ENCODE measurements at places on chromosomes 12 and 14. TPM values are rescaled to one million over a fixed set of nuclear protein-coding genes. Genes with fewer than 3 reads are reported as not detected.

DNA sequence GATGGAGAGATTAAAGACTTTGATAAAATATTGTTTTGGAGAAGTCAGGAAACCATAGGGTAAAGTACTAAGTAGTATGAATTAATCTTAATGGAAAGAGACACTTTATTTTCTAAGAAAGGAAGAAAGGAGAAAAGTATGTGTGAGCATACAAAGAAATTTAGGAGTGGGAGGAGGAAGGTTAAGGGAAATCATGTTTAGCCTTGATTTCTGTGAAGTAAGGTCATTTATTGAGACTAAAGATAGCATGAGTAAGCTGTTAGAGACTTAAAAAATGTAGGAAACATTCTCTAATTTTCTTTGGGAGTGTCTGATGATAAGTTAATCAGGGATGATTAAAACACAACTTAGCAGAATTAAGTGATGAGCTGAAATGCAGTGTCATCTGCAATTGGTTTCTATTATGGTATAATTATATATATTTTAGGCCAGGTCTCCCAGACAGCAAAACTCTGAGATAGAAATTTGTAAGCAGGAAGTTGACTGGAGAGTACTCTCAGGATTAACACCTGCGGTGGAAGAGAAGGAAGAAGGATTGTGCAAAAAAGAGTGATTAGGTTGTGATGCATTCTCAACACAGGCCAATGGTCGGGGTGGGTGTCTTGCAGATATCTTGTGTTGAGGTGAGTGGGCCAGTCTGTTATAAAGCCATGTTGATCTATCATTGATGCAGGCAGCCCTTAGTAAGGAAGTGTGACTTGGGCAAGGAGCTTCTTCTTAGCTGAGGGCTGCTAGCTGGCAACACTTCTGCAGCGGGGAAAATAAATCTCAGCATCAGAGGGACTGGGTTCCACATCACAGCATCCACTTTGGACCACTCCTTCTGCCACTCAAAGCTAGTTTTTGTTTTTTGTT, 256.2 kb downstream of the AEBP2 start:
- DNase-seq, result no peak

TAPBPL gene
- 25.6 TPM for total RNA-seq

- DNase-seq, result no peak
Observed at GRCh38 chr12:67431411-67432020, 162.4 kb downstream of the CAND1 start.

EMP1 gene
- total RNA-seq, result 3,093 TPM

- no peak for DNase-seq
Observed at GRCh38 chr12:115710104-115710564, 567.4 kb downstream of the MED13L start.

- DNase-seq, result no peak
Observed at GRCh38 chr12:6759741-6760140, 6.4 kb upstream of the PTMS start.

GRCh38 chr14:72714871-72715214, 179.1 kb downstream of the DPF3 start:
- no peak for DNase-seq

- no peak for DNase-seq
Observed at GRCh38 chr14:101477648-101478047, 83.6 kb upstream of the DIO3 start.

DNA sequence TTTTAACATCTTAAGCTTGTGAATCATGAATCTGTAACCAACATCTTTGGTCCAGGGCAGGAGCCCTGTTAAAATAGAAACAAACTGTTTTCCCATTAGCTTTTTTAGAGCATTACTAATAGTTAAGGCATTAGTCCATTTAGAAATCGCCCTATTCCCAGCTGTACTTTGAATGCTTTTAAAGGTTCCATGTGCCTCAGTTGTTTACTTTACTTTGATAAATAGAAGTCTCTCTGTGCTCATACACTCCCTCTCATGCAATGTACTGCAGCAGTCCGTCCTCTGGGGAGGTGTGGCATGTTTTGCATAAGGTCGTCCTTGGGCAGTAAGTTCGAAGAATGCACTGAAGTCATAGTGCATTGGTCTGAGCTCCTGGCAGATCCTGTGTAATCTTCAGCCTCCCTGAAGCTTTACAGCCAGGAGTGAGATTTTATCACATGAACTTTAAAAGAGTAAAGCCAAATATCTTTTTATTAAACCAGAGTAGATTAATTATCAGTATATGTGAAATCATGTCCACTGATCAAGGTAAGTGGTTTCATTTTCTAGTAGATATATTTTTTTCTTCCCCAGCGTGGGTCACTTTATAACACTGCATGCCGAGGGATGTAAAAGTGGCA, 134.7 kb downstream of the FGD4 start:
- DNase-seq, result peak; percentile 5

DNA sequence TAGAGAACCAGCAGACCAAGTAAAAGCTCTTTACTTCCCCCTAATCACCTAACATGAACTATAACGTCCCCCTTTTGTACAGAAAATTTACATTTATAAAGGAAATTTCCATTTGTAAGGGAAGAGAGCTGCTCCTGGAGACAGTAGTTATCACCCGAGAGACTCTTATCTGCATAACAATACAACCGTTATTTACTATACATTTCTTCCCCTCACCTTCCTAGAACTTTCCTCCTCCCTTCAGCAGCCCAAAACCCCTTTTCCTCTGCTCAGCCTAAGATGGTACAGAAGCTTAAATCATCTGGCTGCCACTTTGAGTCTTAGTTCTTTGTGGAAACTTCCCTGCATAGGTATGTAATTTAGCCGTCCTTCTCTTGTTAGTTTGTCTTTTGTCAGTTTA, 40.4 kb upstream of the ETV6 start:
- no peak for DNase-seq

PIANP gene
- total RNA-seq, result 0.11 TPM

GRCh38 chr14:61116369-61116768, 135.3 kb downstream of the SLC38A6 start:
- DNase-seq, result no peak

GPRC5D gene
- 0.95 TPM for total RNA-seq

- no peak for DNase-seq
Observed at GRCh38 chr14:37707716-37708115, 112.3 kb downstream of the TTC6 start.

GRCh38 chr14:58637040-58637390, 747 bp upstream of the DACT1 start:
- no peak for DNase-seq

TTC9 gene
- total RNA-seq, result 26.9 TPM

SMCO2 gene
- total RNA-seq, result 1.4 TPM

GRCh38 chr12:46674800-46675199, 151.0 kb downstream of the SLC38A4 start:
- no peak for DNase-seq

SPTB gene
- 0.35 TPM for total RNA-seq

CAPZA3 gene
- total RNA-seq, result not detected

CLEC9A gene
- total RNA-seq, result not detected

- DNase-seq, result no peak
Observed at GRCh38 chr14:87109271-87109670, 883.7 kb downstream of the GALC start.

All from esophagus squamous epithelium (tissue), 5 donors.